ENCODE measurements at places on chromosomes 11 and 22.

GRCh38 chr11:33449798-33450197, 192.6 kb downstream of the HIPK3 start:
- no peak for DNase-seq

- no peak for DNase-seq
These were observed 6.4 kb upstream of the MFRP start for GRCh38 chr11:119352857-119353260.

DNA sequence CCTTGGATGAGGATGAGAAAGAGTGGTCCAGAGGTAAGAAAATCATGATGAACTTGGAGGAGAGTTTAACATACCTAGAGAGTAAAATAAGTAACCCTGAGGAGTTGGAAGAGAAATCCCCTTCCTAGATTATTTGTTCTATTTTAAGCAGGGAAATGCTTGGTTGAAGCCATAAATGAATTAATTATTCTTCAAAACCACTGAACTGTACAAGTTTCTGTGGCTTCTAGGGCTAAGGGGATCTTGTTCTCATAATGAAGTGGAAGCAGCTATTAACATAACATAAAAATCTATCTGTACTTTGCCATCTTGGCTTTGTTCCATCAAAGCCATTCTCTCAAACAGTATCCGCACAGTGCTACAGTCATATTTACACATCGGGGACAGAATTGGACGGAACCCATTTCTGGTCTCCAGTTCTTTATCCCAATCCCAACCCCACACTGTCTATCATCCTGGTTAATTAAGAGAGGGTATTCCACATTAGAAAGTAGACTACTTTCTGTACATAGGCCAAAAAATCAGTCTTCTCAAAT, 14.5 kb upstream of the ARHGAP42 start:
- DNase-seq = no peak

DNA sequence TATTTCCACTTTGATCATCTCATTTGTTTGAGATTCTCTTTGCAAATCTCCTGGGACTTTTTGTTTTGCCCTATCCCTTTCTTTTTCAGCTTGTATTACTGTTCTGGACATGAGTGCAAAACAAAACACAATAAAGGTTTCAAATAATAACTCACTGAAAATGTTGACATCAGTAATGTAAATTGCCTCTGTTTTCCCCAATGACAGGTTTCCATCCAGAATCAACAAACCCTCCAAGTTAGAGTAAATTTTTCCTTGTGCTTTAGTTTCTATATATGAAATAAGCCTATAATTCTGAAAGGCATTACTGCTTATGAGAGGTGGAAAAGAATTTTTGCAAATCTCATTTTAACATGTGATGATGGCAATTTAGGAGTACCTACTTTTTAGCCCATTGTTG, 187.0 kb upstream of the ANO3 start:
- DNase-seq = no peak

DNA sequence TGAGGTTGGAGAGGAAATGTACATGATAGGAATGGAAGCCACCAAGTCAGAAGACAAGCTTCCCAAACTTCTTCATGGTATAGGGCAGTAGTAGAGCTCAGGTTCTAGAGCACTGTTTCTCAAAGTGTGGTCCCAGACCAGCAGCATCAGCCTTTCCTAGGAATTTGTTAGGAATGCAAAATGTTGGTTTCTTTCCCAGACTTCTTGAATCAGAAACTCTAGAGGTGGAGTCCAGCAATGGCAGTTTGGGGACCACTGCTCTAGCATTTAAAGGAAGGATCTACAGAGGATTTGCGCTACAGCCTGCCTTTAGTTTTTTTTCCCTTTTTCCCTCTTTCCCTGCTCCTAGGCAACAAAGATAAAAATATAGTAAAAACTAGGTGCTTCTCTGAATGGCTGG, 17.0 kb upstream of the MMP12 start:
- no peak for DNase-seq

DNA sequence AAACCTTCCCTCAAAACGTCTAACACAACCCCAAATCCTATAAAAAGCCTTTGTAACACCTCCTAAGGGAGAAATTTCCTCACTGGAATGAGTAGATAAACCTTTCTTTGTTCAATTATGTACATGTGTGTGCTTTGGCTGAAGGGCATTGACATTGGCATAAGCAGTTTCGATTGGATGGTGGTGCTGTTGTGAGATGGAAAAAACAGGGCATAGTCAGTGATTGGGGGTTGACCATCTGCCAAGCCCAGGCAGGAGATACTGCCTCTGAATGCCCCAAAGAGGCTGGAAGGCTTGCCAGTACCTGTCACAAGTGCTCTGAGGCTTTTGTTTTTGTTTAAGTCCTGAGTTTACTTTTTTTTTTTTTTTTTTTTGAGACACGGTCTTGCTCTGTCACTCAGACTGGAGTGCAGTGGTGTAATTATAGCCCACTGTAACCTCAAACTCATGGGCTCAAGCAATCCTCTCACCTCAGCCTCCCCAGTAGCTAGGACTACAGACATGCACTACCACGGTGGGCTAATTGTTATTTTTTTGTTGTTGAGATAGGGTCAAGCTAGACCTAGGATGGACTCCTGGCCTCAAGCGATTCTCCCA, 1.2 kb upstream of the CCDC117 start:
- DNase-seq = no peak

- no peak for DNase-seq
These were observed 8.8 kb downstream of the KRTAP5-5 start for GRCh38 chr11:1638344-1638743.

GRCh38 chr11:15585602-15586331, 471.0 kb downstream of the INSC start:
- DNase-seq = no peak
